Gastroesophageal sphincter (tissue), 4 donors: ENCODE measurements at places on chromosomes 1 and 21. TPM values are rescaled to one million over a fixed set of nuclear protein-coding genes. Genes with fewer than 3 reads are reported as not detected.

GRCh38 chr1:27136998-27137542, 17.9 kb downstream of the SLC9A1 start:
- no peak overlapping the region for H3K4me3 ChIP-seq
- H3K4me1 ChIP-seq: no peaks in the 10 kb centered on the region
- H3K27ac ChIP-seq: peak overlapping the region; percentile 45
- H3K36me3 ChIP-seq: peaks cover 6% of the 10 kb centered on the region
- no peak for ATAC-seq

- no peak overlapping the region for H3K4me3 ChIP-seq
- H3K27me3 ChIP-seq: no peaks in the 10 kb centered on the region
- no peaks in the 10 kb centered on the region for H3K4me1 ChIP-seq
- peak; percentile 30 for ATAC-seq
- no peak overlapping the region for H3K27ac ChIP-seq
These were observed 14.1 kb downstream of the PCSK9 start for GRCh38 chr1:55053265-55053954.

GRCh38 chr1:32967888-32968568, 3.4 kb upstream of the RNF19B start:
- H3K27me3 ChIP-seq: no peaks in the 10 kb centered on the region
- H3K4me3 ChIP-seq: no peak overlapping the region
- H3K36me3 ChIP-seq: no peaks in the 10 kb centered on the region
- no peak for ATAC-seq

- no peaks in the 10 kb centered on the region for H3K36me3 ChIP-seq
- ATAC-seq: no peak
- no peaks in the 10 kb centered on the region for H3K4me1 ChIP-seq
- no peaks in the 10 kb centered on the region for H3K27me3 ChIP-seq
- no peak overlapping the region for H3K4me3 ChIP-seq
- no peak overlapping the region for H3K27ac ChIP-seq
These were observed 112.1 kb downstream of the HLCS start for GRCh38 chr21:36854391-36854790.

DNA sequence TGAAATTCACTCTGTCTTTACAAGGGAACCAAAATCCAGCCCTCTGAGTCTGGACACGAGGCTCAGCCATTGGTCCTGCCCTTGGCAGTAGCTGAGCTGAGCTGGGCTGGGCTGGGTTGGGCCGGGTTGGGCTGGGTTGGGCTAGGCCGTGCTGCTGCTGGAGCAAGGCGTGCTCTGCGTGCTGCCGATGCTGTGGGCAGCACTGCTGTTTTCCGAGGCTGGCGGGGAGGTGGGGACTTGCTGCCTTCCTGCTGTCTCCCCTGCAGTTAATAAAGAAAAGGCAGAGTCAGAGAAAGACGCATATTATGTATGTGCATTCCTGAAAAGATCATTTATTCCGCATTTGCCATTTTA, 182.9 kb downstream of the CDC7 start:
- ATAC-seq: peak; percentile 52
- H3K27ac ChIP-seq: peak overlapping the region; percentile 55
- peaks cover 7% of the 10 kb centered on the region for H3K4me1 ChIP-seq
- no peak overlapping the region for H3K4me3 ChIP-seq

DNA sequence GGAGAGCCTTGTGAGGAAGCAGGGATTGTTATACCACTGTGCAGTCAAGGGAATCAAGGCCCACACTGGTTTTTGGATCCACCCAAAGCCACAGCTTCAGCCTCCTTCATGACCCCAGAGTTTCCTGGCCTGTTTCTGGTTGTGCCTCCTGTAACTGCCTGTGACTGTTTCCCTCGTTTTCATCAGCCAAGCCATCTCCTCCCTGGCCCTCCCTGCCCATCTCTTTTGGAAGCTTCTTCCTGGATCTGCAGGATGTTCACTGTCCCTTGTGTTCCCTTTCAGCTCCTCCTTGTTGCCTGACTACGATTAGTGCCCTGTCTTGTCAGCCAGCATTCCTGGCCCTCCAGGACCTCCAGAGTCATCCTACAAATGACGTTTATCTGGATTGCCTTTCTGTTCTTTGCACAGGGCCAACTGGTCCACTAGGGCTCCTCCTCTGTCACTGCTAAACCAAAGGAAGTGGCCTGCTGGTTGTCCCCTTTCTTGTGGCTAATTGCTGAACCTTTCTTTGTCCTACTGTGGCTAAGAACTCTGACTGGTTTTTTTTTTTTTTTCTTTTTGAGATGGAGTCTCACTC, 17.9 kb downstream of the SFT2D2 start:
- no peak overlapping the region for H3K4me3 ChIP-seq
- no peaks in the 10 kb centered on the region for H3K36me3 ChIP-seq
- peak; percentile 38 for ATAC-seq
- H3K27ac ChIP-seq: peak overlapping the region; percentile 57

GRCh38 chr1:198496216-198497143, 44.0 kb downstream of the ATP6V1G3 start:
- ATAC-seq: no peak
- no peaks in the 10 kb centered on the region for H3K36me3 ChIP-seq
- no peak overlapping the region for H3K27ac ChIP-seq

DNA sequence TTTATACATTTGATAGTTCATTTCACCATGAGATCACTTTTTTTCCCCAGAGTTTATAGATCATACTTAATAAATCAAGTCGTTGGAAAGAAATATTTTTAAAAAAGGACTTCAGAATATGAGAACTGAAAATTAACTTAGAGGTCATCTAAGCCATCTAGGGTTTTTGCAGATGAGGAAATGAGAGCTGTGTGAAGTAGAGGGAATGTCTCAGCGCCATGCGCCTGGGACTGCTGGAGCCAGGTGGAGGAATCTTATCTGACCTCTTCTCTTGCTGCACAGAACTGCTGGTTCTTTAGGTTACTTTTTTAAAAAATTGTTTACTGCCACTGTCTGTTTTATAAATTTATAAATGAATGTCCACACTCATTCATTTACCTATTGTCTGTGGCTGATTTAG, 11.5 kb downstream of the SH3BGR start:
- H3K4me3 ChIP-seq: no peak overlapping the region
- no peak for ATAC-seq
- no peaks in the 10 kb centered on the region for H3K27me3 ChIP-seq
- H3K36me3 ChIP-seq: peaks cover 19% of the 10 kb centered on the region
- no peak overlapping the region for H3K27ac ChIP-seq

- H3K27ac ChIP-seq: peak overlapping the region; percentile 95
- ATAC-seq: peak; percentile 56
- no peaks in the 10 kb centered on the region for H3K27me3 ChIP-seq
- no peaks in the 10 kb centered on the region for H3K36me3 ChIP-seq
- H3K4me1 ChIP-seq: peaks cover 26% of the 10 kb centered on the region
These were observed 42.4 kb upstream of the FMO2 start for GRCh38 chr1:171142416-171143385.

- no peaks in the 10 kb centered on the region for H3K27me3 ChIP-seq
- no peak for ATAC-seq
- H3K4me3 ChIP-seq: peak overlapping the region; percentile 78
- peak overlapping the region; percentile 87 for H3K27ac ChIP-seq
- no peaks in the 10 kb centered on the region for H3K36me3 ChIP-seq
These were observed 789 bp upstream of the GALE start for GRCh38 chr1:23801338-23801748.

- peaks cover 15% of the 10 kb centered on the region for H3K27me3 ChIP-seq
- H3K27ac ChIP-seq: no peak overlapping the region
- ATAC-seq: no peak
- no peak overlapping the region for H3K4me3 ChIP-seq
- H3K36me3 ChIP-seq: no peaks in the 10 kb centered on the region
- H3K4me1 ChIP-seq: no peaks in the 10 kb centered on the region
These were observed 46.2 kb downstream of the DMRTB1 start for GRCh38 chr1:53505401-53505800.

GRCh38 chr1:35264871-35265270, 3.6 kb upstream of the ZMYM4 start:
- H3K27ac ChIP-seq: peak overlapping the region; percentile 12
- H3K36me3 ChIP-seq: no peaks in the 10 kb centered on the region
- H3K27me3 ChIP-seq: no peaks in the 10 kb centered on the region
- no peak for ATAC-seq

GRCh38 chr1:13807209-13807608, 107.2 kb downstream of the PRDM2 start:
- H3K36me3 ChIP-seq: no peaks in the 10 kb centered on the region
- no peak overlapping the region for H3K4me3 ChIP-seq
- H3K27me3 ChIP-seq: no peaks in the 10 kb centered on the region
- no peak for ATAC-seq
- H3K4me1 ChIP-seq: no peaks in the 10 kb centered on the region

- H3K27ac ChIP-seq: no peak overlapping the region
- ATAC-seq: no peak
- H3K27me3 ChIP-seq: no peaks in the 10 kb centered on the region
- no peak overlapping the region for H3K4me3 ChIP-seq
These were observed 22.8 kb downstream of the OR10R2 start for GRCh38 chr1:158494796-158495195.

DNA sequence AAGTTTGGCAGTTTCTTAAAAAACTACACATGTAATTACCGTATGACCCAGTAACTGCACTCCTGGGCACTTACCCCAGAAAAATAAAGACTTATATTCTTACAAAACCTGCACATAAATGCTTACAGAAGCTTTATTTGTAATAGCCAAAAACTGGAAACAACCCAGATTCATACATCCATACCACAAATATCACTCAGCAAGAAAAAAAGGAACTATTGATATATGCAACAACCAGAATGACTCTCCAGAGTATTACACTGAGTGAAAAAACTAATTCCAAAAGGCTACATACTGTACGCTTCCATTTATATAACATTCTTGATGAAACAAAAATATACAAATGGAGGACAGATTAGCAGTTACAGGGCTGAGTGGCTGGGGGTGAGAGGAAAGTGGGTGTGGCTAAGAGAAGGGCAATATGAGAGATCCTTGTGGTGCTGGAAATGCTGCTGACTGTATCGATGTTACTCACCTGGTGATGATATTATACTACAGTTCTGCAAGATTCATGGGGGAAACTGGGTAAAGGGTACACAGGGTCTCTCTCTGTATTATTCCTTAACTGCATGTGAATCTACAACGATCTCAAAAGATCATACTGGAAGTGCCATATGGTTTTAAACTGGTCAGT, 96.0 kb upstream of the GNG4 start:
- no peaks in the 10 kb centered on the region for H3K27me3 ChIP-seq
- ATAC-seq: no peak
- no peak overlapping the region for H3K27ac ChIP-seq
- no peaks in the 10 kb centered on the region for H3K4me1 ChIP-seq
- no peaks in the 10 kb centered on the region for H3K36me3 ChIP-seq

Gene LORICRIN
- total RNA-seq: not detected

Gene VTCN1
- total RNA-seq: not detected

Gene TTC39A
- total RNA-seq: 9.6 TPM

Gene SPATA45
- total RNA-seq: not detected

Gene ANXA9
- total RNA-seq: not detected

Gene HTR6
- total RNA-seq: not detected

Gene RNF187
- 40.6 TPM for total RNA-seq

Gene TDRD10
- total RNA-seq: 3.3 TPM

Gene SELP
- total RNA-seq: 3.5 TPM

Gene IVL
- total RNA-seq: 0.31 TPM
